ENCODE measurements at places on chromosomes 1 and 21.

- H3K36me3 ChIP-seq, result no peaks in the 10 kb centered on the region
- DNase-seq, result no peak
- no peak overlapping the region for H3K27ac ChIP-seq
- no peaks in the 10 kb centered on the region for H3K4me1 ChIP-seq
Observed at GRCh38 chr1:172870901-172871606, 179.7 kb downstream of the TNFSF18 start.

GRCh38 chr1:52842643-52843310, at the start of gene ZYG11A:
Gene ZYG11A, plus strand, starts transcription at chr1:52842760. Its CDS starts 124 bp downstream, at chr1:52842884.
- DNase-seq, result peak; percentile 90
- H3K4me3 ChIP-seq, result peak within 1 kb of the TSS; percentile 45
- no peaks in the 10 kb centered on the region for H3K36me3 ChIP-seq
- H3K27me3 ChIP-seq, result no peaks in the 10 kb centered on the region

GRCh38 chr1:147664206-147664605, 6.1 kb downstream of the ACP6 start:
- H3K27me3 ChIP-seq, result no peaks in the 10 kb centered on the region
- no peaks in the 10 kb centered on the region for H3K36me3 ChIP-seq
- H3K27ac ChIP-seq, result peak overlapping the region; percentile 16
- H3K4me1 ChIP-seq, result peaks cover 12% of the 10 kb centered on the region
- no peak for DNase-seq

- no peaks in the 10 kb centered on the region for H3K27me3 ChIP-seq
- no peak overlapping the region for H3K4me3 ChIP-seq
- H3K36me3 ChIP-seq, result no peaks in the 10 kb centered on the region
- no peaks in the 10 kb centered on the region for H3K4me1 ChIP-seq
Observed at GRCh38 chr1:147798731-147799130, 38.3 kb upstream of the GJA5 start.

GRCh38 chr21:41016472-41016871, 151.5 kb upstream of the BACE2 start:
- peaks cover 5% of the 10 kb centered on the region for H3K27me3 ChIP-seq
- H3K4me3 ChIP-seq, result no peak overlapping the region
- DNase-seq, result no peak
- H3K36me3 ChIP-seq, result no peaks in the 10 kb centered on the region
- H3K4me1 ChIP-seq, result no peaks in the 10 kb centered on the region
- H3K27ac ChIP-seq, result no peak overlapping the region

- no peaks in the 10 kb centered on the region for H3K4me1 ChIP-seq
- no peaks in the 10 kb centered on the region for H3K27me3 ChIP-seq
- no peaks in the 10 kb centered on the region for H3K36me3 ChIP-seq
- no peak overlapping the region for H3K4me3 ChIP-seq
- no peak for DNase-seq
- no peak overlapping the region for H3K27ac ChIP-seq
Observed at GRCh38 chr1:248751142-248751541, 4.4 kb downstream of the LYPD8 start.

GRCh38 chr1:26017606-26018005, 4.0 kb upstream of the EXTL1 start:
- H3K4me3 ChIP-seq, result no peak overlapping the region
- H3K4me1 ChIP-seq, result peaks cover 5% of the 10 kb centered on the region
- DNase-seq, result no peak
- no peaks in the 10 kb centered on the region for H3K27me3 ChIP-seq
